ENCODE measurements at places on chromosomes 4 and X.

GRCh38 chrX:110614596-110614995 lies 181.0 kb downstream of the CHRDL1 start:
- DNase-seq = no peak

DNA sequence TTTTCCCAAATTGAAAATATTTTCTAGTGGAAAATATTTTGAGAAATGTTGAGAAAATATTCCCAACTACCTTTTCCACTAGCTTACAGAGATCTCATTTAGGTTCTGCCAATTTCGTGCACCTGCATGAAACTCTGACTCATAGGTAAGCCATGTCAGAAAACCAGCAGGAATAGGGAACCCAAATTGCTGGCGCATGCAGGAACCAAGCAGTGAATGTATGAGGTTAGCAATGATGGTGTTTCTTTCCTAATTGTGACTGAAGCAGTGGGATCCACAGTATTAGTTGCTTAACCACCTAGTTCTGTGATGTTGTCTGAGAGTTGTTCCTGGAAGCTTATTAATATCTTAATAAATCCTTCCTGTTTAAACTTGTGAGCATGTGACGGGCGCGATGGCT lies 381.0 kb upstream of the TRAM1L1 start:
- DNase-seq = no peak

DNA sequence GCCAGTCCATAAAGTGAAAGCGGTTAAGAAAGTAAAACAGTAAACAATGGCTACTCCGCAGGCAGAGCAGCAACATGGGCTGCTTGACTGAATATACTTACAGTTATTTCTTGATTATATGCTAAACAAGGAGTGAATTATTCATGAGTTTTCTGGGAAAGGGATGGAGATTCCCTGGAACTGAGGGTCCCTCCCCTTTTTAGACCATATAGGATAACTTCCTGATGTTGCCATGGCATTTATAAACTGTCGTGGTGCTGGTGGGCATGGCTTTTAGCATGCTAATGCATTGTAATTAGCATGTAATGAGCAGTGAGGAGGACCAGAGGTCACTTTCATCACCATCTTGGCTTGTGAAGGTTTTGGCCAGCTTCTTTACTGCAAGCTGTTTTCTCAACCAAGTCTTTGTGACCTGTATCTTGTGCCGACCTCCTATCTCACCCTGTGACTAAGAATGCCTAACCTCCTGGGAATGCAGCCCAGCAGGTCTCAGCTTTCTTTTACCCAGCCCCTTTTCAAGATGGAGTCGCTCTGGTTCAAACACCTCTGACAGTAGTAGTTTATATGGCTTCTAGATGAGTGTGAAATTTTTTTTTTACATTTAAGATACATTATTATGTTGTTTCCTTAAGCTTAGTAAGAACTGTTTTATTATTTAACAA lies 514.8 kb upstream of the TENM3 start:
- DNase-seq = no peak

DNA sequence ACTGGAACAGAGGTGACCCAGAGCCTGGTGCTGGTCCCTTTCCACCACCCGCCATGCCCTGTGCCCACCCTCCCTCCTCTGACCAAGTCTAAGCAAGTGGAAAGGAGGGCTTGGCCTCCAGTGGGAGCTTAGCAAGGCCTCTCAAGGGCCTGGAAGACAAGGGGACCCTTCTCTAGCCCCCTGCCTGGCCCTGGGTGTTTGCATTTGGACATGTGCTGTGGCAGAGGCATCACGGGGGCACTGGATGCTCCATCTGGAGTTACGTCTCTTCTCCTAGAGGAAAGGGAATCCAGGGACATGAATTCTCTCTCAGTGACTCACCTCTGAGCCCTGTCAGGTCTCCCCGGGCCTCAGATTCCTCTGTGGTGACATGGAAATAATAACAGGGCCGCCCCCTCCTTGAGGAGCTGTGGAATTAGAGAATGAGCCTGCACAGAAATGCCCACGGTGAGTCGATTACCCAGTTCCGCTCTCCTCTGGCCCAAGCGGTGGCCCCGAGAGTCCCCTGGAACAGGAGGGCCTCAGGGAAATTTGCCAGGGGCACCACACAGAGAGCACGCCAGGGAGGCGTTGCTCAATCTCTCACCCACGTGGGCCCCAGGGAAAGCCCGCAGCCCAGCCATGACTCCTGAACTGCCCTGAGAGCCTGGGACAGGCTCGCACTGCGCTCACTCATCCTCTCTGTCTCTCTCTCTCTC lies 189.6 kb downstream of the BCOR start:
- no peak for DNase-seq

GRCh38 chr4:8307121-8307520 lies 37.6 kb downstream of the HTRA3 start:
- DNase-seq = peak; percentile 25

GRCh38 chr4:113339430-113339813 lies 290.0 kb downstream of the ANK2 start:
- no peak for DNase-seq

DNA sequence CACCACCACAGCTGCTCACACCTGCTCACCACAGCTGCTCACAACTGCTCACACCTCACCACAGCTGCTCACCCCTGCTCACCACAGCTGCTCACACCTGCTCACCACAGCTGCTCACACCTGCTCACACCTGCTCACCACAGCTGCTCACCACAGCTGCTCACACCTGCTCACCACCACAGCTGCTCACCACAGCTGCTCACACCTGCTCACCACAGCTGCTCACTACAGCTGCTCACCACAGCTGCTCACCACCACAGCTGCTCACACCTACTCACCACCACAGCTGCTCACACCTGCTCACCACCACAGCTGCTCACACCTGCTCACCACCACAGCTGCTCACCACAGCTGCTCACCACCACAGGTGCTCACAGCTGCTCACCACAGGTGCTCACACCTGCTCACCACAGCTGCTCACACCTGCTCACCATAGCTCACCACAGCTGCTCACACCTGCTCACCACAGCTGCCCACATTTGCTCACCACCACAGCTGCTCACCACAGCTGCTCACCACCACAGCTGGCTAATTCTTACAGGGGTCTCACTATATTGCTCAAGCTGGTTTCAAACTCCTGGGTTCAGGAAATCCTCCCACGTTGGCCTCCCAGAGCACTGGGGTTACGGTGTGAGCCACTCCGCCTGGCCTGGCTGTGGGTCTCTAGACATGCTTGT lies 30.4 kb upstream of the CPLX1 start:
- no peak for DNase-seq

DNA sequence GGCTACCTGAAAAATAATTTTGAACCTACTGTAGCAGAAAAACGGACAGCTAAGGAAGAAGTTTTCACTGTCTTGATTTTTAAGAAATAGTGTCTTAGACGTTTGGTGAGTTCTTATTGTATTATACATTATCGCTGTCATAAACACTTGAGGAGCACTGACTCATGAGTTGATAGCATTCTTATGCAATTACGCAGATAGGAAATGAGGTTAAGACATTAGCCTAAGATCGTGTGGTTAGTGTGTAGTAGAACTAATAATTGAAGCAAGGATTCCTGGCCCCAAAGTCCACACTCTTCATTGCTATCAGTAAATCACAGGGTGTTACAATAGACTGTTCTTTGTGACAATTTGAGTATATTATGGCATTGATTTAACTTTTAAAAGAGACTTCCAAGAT lies 238.1 kb downstream of the ARAP2 start:
- no peak for DNase-seq

DNA sequence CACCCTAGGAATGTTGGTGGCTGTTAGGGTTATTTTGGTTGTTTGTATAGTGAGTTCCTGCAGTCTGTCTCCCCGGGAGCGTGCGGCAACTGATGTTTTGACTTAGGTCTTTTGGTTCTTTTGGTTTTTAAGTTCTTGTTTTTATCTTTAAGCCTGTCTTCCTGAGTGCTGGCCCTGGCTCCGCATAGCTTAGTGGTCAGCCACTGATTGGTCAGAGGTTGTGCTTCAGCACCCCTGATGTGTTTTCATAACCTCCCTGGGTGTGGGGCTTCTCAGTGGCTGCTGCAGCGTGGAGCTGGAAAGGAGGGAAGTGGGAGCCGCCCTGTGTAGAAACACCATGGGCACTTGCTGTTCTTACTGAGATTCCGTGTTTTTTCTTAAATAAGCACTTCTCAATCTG lies 5.1 kb downstream of the PIGG start:
- DNase-seq = no peak
